Endothelial cell (in vitro differentiated cells): ENCODE measurements at places on chromosomes 7 and 10. TPM values are rescaled to one million over a fixed set of nuclear protein-coding genes. Genes with fewer than 3 reads are reported as not detected.

Gene ACTL6B
- not detected for total RNA-seq

Gene NRCAM
- total RNA-seq = 2.2 TPM

DNA sequence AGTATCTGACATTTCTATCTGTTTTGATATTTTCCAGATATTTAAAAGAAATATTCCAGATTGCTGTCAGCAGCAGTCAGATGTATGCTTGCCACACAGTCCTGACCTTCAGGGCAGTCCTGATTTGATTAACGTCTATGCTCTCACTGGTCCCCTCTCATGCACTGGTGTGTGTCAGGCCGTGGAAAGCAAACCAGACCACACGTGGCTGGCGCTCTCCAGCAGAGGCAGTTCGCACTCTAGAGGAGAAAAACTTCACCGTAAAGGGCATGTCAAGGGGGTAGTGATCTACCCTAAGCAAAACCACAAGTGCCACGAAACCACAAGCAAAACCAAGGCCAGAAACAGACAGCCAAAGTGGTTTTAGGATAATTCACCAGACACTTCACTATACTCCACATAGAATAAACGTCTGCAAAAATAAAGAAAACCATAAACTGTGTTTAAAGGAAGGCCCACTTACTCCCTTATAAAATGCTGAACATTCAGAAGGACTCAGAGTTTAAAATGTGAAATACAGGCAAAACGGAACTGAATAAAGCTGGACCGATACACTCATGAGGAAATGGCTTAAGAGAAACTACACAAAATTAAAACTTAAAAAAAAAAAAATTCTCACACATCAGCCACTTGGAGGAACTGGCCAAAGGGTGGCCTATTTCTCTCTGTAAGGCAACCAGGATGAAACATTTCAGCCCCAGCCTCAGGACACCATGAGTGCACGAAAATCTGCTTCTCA is 26.4 kb downstream of the PARP12 start:
- no peaks in the 10 kb centered on the region for H3K36me3 ChIP-seq
- H3K27ac ChIP-seq = no peak overlapping the region
- H3K4me3 ChIP-seq = no peak overlapping the region
- no peaks in the 10 kb centered on the region for H3K27me3 ChIP-seq
- H3K4me1 ChIP-seq = peaks cover 36% of the 10 kb centered on the region

DNA sequence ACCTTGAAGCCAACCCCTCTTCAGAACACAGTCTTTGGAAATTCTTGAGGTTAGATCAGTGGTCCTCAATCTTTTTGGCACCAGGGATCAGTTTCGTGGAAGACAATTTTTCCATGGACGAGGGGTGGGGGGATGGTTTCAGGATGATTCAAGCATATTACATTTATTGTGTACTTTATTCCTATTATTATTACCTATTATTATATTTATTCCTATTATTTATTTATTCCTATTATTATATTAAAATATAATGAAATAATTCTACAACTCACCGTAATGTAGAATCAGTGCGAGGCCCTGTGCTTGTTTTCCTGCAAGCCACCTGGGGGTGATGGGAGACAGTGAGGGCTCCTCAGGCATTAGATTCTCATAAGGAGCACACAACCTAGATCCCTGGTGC is 17.9 kb downstream of the CAMK1D start:
- H3K27me3 ChIP-seq = no peaks in the 10 kb centered on the region
- H3K36me3 ChIP-seq = no peaks in the 10 kb centered on the region
- no peaks in the 10 kb centered on the region for H3K4me1 ChIP-seq
- DNase-seq = no peak

Gene ICA1
- total RNA-seq = 91.4 TPM

Gene MMD2
- not detected for total RNA-seq

Gene TMEM196
- total RNA-seq = not detected

GRCh38 chr7:110947408-110947807 is 143.5 kb upstream of the LRRN3 start:
- H3K4me1 ChIP-seq = no peaks in the 10 kb centered on the region
- no peak overlapping the region for H3K4me3 ChIP-seq
- no peaks in the 10 kb centered on the region for H3K27me3 ChIP-seq
- H3K27ac ChIP-seq = no peak overlapping the region

DNA sequence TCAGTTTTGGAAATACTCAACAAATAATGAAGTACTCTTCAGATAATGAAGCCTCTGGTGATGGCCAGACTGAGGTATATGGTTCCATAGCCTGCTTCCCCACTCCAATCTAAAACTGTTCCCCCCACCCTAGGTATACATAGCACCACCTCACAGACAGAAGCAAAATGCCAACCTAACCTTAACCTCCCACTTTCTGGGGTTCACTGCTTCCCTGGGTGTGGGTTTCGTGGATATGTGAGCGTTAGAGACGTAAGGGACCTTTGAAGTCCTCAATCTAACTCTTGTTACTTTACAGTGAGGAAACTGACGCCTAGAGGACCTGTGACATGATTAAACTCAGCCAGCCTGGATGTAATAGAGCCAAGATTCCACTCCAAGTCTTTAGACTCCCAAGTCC is 1.4 kb downstream of the RHBDD2 start:
- H3K36me3 ChIP-seq = peaks cover 36% of the 10 kb centered on the region
- no peak overlapping the region for H3K27ac ChIP-seq
- no peak for DNase-seq
- H3K4me1 ChIP-seq = peaks cover 19% of the 10 kb centered on the region
- H3K27me3 ChIP-seq = peaks cover 12% of the 10 kb centered on the region

Gene VAX1
- 26.3 TPM for total RNA-seq

- no peak overlapping the region for H3K4me3 ChIP-seq
- H3K36me3 ChIP-seq = no peaks in the 10 kb centered on the region
- H3K4me1 ChIP-seq = peaks cover 17% of the 10 kb centered on the region
- H3K27ac ChIP-seq = no peak overlapping the region
Observed at GRCh38 chr10:77564731-77565589, 72.6 kb downstream of the KCNMA1 start.

DNA sequence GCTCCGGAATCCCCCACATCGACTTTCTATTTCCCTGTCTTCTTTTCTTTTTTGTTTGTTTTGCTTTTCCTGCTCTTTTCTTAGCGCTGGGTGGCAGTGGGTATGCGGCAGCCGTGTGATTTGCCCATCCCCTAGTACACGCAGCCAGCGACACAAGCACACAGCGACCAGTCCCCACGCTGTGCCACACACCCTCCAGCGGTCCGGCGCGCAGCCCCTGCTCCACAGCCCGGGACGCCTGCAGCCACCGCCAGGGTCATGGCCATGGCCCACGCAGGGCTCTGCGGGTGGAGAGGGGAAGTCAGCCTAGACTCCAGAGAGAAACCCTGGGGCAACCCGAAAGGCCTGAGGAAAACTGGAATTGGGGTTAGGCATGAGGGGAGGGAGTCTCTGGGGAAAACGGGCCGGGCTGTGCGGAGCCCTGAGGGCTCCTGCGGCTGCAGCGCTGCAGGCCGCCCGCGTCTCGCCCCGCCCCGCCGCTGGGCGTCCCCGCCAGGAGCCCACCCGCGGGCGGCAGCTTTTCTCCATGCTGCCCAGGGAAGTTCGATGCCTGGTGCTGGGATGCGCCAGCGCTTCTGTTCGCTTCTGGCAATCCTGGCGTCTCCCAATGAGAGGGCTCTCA is 2.5 kb downstream of the CHRM2 start:
- peaks cover 11% of the 10 kb centered on the region for H3K27me3 ChIP-seq
- no peak overlapping the region for H3K27ac ChIP-seq
- peaks cover 10% of the 10 kb centered on the region for H3K4me1 ChIP-seq
- H3K4me3 ChIP-seq = peak overlapping the region; percentile 93

- H3K36me3 ChIP-seq = no peaks in the 10 kb centered on the region
- H3K4me1 ChIP-seq = peaks cover 10% of the 10 kb centered on the region
- no peak overlapping the region for H3K27ac ChIP-seq
- no peaks in the 10 kb centered on the region for H3K27me3 ChIP-seq
- no peak overlapping the region for H3K4me3 ChIP-seq
- no peak for DNase-seq
Observed at GRCh38 chr7:133040674-133041073, 41.2 kb downstream of the CHCHD3 start.

DNA sequence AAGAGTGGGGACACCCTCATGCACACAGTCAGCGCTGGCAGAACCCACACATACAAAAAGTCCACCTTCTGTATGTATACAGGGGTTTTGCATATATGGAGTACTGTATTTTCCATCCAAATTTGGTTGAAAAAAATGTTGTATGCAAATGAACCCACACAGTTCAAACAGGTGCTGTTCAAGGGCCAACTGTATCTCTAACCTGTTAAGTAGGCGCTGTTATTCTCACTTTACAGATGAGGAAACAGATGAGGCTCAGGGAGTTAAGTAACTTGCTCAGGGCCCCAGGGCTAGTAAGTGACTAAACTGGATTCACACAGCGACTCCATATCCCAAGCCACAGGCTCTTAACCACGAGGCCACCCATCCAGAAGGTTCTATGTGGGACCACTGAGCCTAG is 69.9 kb downstream of the C10orf105 start:
- no peaks in the 10 kb centered on the region for H3K36me3 ChIP-seq
- no peak for DNase-seq
- no peaks in the 10 kb centered on the region for H3K4me1 ChIP-seq
- H3K4me3 ChIP-seq = no peak overlapping the region

DNA sequence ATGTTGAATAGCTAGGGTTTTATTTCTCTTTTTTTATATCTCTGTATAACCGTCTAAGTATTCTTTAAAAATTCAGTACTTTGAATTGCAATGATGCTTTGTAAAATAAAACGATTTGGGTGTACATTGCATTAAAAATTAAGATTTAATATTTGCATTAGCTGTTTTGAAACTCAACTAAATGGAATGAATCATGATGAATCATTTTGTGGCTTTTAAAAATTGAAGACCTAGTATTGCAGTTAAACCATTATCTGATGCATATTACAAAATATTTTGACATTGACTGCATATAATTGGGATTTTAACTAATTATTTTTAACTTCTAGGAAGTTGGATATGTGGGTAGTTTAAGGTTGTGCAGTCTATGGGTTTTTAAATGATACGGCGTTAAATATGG is 314.0 kb downstream of the CDK14 start:
- H3K36me3 ChIP-seq = no peaks in the 10 kb centered on the region
- H3K27me3 ChIP-seq = peaks cover 3% of the 10 kb centered on the region
- no peak overlapping the region for H3K27ac ChIP-seq
- no peak overlapping the region for H3K4me3 ChIP-seq
- DNase-seq = no peak

Gene DNAH11
- total RNA-seq = 0.18 TPM

DNA sequence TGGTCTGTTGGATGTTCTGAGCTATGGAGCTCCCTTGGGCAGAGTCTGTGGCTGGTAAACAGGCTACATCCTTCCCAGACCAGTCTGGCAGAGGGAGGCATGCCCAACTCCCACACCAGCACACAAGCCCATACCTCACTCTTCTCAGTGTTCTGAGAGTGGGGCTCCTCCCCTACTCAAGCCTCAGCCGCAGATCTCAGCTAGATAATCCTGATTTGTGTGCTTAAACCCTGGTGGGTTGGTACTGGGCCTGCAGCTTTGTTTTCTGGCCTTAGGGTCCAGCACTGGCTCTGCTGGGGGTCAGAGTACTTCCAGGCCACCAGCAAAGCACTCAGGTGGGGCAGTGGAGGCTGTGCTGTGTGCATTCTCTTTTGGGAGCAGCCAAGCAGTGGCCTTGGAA is 70.4 kb downstream of the MGAM2 start:
- no peak overlapping the region for H3K4me3 ChIP-seq
- H3K27me3 ChIP-seq = peaks cover 4% of the 10 kb centered on the region
- no peak for DNase-seq
- H3K27ac ChIP-seq = no peak overlapping the region

DNA sequence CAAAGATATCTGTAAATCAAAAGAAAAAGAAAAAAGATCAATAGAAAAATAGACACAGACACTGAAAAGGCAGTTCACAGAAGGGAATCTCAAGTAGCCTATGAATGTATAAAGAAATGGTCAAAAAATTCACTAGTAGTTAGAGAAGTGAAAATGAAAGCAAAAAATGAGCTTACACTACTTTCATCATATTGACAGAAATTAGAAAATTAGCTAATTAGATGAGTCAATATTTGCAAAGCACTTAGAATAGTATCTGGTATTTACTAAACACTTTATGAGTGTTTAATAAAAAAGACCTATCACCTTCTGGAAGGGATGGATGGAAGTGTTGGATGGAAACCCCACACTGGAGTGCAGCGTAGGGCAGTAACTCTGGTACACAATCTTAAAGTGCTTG is 1.7 kb upstream of the CFAP58 start:
- DNase-seq = no peak
- H3K4me3 ChIP-seq = no peak overlapping the region
- no peak overlapping the region for H3K27ac ChIP-seq
- peaks cover 4% of the 10 kb centered on the region for H3K4me1 ChIP-seq
- H3K27me3 ChIP-seq = peaks cover 3% of the 10 kb centered on the region
